Stomach (tissue), 19 donors: ENCODE measurements at places on chromosomes 2 and 18. TPM values are rescaled to one million over a fixed set of nuclear protein-coding genes. Genes with fewer than 3 reads are reported as not detected.

- peak; percentile 77 for DNase-seq
Observed at GRCh38 chr2:160429248-160430000, 64.2 kb downstream of the RBMS1 start.

MRPL44 gene
- 0.87 TPM for total RNA-seq

- no peak for DNase-seq
Observed at GRCh38 chr2:15323227-15323626, 237.9 kb downstream of the NBAS start.

DNA sequence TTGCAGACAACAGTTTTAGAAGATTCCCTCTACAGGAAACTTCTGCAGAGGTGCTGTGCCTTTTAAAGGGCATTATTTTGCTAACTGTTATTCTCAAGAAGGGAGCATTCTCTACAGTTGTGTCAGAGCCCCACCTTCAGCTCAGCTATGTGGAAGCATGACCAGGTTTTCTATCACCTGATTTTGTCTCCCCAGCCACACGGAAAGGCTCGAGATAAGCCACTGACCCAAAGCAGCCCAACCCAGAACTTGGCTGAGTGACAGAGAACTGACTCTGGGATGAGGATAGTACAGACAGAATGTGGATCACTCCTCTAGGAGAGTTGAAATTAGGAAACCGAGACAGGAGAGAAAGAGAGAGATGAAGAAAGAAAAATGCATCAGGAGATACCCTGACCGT, 10.7 kb downstream of the COL4A4 start:
- DNase-seq, result peak; percentile 15

DNA sequence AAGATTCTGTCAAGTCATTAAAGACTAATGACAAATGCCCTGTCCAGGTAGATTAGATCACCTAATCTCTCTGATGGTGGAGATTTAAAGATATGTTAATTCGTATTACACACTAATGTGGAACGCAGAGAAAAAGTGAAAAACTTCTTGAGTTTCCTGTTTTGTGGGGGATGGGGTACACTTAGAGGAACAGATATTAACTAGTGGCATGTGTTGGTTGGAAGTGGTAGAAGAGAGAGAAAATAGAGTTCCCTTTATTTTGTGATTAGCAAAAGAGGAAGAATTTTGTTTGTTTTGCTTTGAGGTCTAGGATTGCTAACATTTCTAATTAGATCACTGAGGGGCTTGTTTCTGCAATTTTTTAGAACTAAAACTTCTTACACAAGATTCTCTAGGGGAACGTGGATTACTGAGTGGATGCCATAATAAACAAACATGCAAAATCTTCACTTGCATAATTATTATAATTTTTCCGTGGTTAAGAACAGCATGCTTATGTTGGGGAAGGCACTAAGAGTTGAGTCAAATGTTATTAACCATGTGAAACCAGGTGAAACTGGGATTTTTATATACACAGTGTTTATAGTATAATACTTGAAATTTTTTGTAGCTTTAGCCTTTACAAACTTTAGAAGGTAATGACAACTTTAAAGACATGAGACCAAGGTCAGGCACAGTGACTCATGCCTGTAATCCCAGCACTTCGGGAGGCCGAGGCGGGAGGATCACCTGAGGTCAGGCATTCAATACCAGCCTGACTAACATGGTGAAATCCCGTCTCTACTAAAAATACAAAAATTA, 97.4 kb upstream of the STK17B start:
- DNase-seq, result no peak

DNA sequence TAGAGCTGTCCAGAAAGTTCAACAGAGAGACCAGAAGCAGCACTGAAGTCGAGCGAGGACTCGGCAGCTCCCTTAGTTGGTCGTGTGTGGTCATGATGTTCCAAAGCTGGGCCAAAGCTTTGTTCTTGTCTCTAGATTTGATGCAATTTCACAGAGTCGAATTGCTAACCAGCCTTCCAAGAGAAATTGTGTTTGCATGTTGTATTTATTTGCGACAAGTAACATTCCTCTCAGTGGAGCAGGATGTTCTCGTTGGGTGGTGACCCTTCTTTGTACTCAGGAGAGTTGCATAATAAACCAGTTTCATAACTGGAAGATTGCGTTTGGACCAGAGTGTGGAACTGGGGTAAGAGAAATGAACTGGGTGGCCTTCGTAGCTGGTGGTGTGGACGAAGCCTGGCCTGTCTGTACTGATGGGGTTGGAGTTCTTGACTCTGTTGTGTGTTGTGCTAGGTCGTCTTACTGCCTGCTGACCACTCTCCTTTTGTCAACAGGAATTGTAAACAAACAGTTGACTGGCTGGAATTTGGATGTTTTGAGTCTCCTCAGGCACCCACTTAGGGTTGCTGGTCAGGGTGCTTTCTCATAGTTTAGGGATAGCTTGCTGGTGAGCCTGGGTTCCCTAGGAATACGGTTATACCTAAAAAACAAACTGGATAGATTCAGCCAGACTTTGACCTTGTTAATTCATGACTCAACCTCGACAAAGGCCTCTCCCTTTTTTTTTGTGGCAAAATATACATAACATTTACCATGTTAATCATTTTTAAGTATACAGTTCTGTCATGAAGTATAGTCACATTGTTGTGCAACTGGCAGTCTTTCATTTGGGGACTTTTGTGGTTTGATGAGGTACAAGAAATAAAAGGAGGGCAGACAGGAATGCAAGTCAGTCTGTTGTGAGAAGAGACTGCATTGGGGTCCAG, 28.9 kb upstream of the TOGARAM2 start:
- DNase-seq, result no peak

GRCh38 chr2:150339951-150340350, 147.5 kb downstream of the RND3 start:
- peak; percentile 28 for DNase-seq

DNA sequence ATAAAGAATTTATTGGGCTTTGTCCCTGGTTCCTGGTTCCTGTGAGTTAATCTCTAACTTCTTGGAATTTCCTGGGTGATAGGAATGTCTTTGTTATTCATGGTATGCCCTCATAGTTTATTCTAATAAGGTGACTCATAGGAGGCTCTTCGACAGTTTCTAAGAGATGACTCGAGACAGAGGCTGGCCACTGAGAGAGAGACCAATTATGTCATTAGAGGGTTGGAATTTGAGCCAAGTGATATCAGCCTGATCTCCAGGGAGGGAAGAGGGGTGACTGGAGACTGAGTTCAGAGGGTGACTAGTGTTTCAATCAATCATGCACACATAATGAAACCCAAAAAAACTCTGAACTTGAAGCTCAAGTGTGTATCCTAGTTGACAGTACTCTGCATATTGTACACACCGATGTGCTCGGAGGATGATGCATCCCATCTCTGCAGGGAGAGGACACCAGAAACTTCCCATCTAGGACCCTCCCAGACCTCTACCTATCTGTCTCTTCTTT, 185.7 kb downstream of the MTCL1 start:
- DNase-seq, result no peak

PFN4 gene
- total RNA-seq, result not detected

DNA sequence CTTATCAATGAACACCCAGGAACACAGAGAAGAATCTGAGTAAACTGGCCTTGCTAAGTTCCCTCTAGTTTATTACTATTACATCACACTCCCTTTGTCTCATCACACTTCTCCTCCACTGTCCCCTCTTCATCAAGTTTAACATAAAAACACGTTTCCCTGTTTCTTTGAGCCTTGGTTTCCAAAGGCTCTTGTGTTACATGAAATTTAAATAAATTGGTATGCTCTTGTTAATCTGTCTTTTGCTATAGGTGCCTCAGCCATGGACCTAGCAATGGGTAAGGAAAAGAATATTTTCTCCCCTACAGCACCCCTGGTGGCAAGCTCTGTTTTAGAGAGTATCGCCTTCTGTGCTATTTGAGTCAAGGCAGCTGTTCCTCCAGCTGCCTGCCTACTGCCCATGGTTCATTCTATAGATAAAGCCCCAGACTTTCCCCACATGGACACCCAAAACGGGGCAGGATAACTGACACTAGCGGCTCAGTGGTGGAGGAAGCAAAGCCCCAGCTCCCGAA, 31.8 kb downstream of the TGIF1 start:
- DNase-seq, result no peak

MERTK gene
- 6.1 TPM for total RNA-seq

DNA sequence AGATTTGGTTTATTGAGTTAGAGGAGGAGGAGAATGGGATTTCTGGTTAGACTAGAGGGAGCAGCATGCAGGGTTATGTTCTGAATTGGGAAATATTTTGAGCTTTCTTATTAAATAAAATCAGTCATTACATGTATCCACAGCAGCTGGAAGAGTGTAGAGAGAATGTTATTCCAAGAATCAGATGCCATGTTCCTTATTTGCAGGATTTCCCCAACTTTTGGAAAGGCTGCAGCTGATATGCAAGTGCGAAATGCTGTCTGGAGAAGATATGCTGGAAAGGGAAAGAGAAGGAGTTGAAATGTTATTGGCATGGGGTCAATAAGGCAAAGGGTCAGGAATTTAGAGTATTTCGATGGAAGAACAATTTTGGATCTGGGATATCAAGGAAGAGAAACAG, 255.8 kb downstream of the MTX2 start:
- no peak for DNase-seq

C2orf92 gene
- 35.3 TPM for total RNA-seq

DNA sequence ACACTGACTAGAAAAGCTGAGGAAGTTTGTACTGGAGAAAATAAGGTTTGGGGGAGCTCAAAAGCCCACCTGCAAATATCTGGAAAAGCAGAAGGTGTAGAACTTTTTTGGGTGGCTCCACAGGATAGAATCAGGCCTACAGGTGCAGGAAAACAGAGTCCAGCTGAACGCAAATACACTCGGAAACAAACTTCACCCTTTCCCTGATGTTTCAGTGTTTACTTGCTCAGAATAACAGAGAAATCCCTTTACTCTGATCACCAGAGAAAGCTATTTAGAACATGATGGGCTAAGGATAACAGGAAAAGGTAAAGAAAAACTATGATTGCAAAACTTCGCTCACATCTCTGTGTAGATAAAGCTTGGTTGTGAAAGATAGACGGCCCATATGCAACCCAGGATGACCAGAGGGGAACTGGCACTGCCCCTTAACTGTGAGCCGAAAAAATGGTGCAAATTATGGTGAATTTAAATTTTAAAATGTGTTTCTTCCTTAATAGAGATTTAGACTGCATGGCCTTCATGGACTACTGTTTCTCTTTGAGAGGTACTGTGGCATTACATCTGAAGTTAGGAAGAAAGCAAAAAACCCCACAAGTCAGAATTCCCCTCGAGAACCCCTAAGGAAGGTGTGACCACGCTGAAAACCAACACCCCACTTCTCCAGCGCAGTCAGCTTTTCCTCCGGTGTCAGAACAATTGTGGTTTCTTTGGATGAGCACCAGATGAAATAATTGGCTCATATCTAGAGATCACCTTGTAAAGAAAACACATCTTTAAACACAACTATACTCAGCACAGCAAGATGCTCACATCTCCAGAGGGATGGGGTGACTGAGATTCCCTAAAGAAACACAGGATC, 84.5 kb upstream of the TMEM247 start:
- DNase-seq, result no peak

- DNase-seq, result no peak
Observed at GRCh38 chr2:214482728-214483127, 71.9 kb downstream of the VWC2L start.

DNA sequence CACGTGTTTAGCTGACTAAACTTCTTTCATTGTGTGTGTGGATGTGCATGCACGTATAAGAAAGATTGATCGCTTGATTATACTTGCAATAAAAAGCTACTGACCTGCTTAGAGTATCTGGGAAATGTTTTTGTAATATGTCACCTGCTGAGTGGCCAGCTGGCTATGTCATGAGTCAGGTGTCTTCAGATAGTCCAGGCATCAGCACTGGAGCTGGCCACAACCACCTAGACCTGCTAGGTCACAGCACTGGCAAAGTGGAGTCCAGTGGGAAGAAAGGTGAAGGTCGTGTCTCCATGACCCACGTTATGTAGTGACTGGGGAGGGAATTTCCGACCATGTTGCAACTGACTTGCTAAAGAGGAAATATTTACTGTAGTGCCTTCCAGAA, 147.0 kb downstream of the ESCO1 start:
- DNase-seq, result no peak

DNA sequence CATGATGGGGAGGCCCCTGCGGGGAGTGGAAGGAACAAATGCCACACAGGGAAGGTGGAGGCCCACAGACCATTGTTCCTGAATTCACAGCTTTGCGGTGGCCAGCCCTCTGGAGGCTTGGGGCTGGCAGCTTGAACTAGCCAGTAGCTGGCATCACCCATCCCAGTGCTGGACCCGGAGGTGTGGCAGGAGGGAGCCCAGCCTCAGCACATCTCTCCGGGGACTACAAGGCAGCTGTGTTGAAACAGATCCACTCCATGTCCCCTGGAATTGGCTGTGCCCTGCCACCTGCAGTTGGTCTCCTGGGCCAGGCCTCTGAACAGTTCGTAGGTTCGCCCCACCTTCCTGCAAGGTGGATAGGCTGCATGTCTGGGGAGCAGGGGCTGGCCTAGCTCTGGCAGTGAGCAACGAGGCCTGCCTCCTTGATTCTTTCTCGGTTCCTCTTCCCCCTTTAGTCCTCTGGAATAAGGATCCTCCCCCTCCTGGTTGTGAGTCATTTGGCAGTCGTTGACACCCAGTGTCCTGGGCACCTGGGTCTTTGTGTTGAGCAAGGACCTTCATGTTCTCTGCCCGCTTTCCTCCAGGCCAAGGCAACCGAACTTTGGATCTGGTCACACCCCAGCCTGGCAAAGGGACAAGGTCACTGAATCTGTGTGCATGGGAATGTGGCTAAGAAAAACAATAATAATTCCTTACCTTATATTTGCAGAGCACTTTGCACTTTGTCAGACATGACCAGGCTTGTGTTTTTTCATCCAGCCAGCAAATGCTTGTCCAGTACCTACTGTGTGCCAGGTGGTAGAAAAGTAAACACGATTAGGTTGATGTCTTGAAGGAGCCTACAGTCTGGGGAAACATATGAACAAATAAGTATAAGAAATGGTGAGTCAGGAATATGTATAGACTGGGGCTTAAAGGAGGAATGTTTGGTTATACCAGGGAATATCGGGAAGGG, 55.0 kb upstream of the MCFD2 start:
- DNase-seq, result peak; percentile 76

- no peak for DNase-seq
Observed at GRCh38 chr2:40367032-40367431, 84.9 kb downstream of the SLC8A1 start.

BOK gene
- 41.2 TPM for total RNA-seq

GRCh38 chr18:23585897-23586248, 433 bp downstream of the NPC1 start:
- no peak for DNase-seq

DNA sequence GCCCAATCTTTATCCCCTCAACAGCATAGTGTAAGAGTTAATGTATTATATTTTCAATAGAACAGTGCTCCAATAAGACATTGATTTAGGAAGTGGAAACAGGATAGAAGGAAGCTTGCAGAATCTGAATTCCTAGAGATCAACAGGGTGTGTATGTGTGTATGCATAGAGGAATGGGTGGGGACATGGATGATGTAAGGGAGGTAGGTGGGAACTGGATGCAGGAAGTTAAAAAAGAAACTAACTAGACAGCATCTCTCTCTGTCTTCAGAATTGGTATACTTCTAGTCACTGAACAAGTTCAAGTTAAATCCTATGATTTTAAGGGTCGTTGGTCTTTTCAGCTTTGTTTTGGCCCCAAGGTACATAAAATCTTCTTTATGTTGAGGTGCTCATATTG, 196.6 kb downstream of the PMAIP1 start:
- no peak for DNase-seq

CTLA4 gene
- not detected for total RNA-seq

ELOA2 gene
- total RNA-seq, result not detected

GRCh38 chr2:100984892-100985307, 17.2 kb upstream of the RPL31 start:
- peak; percentile 92 for DNase-seq

DHRS9 gene
- total RNA-seq, result not detected
